G401 (cell line): ENCODE measurements at places on chromosomes 5 and 9. TPM values are rescaled to one million over a fixed set of nuclear protein-coding genes. Genes with fewer than 3 reads are reported as not detected.

GRCh38 chr5:39765366-39765765 lies 340.6 kb upstream of the DAB2 start:
- no peak for DNase-seq

- no peak for DNase-seq
These were observed 2.0 kb downstream of the ERBIN start for GRCh38 chr5:65928322-65928752.

DNA sequence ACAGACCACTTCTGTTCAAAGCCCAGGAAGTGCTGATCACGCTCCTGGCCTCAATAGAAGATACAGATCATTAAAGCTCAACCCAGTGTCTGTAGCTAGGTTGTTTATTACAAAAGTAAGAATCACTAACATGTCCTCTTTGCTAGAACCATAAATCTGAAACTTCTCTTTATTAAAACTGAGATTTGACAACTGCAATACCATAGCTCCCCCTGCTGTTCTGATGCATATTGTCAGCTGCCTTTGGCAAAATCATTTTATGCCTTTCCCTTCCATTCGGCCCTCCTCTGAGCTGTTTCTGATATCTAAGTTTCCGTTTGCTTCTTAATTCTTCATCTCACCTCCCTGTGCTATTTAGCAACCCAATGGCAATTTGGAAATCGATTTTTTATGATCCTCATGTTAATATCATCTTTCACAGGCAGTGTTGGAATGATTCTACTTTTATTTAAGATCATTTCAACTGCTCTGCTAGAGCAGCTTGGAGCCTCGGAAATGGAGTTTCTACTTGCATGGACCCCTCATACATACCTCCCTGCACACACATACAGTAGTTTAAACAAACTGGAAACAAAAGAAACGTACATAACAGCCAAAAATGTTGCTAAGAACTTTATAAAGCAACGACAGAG lies 998.8 kb downstream of the MAT2B start:
- peak; percentile 63 for DNase-seq

DNA sequence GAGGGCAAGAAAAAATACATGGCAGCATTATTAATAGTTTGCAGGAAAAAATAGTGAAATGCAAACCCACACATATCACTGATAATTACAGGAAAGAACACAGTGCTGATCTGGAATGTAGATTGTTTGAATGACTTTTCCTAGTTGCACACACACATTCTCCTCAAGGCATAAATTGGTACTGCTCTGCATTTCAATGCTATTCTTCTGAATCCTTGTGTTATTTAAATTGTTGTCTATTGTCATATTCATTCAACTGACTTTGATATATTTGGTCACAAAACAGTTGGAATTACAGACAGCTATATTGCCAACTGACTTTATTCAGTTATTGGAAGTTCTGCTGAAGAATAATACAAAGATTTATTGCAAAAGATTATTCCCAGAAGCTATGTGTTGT lies 139.5 kb downstream of the CDH10 start:
- no peak for DNase-seq

The TEK gene
- not detected in 2 replicates for total RNA-seq

The TAF11L13 gene
- not detected in 2 replicates for total RNA-seq

- DNase-seq: no peak
These were observed 102.5 kb upstream of the GABRP start for GRCh38 chr5:170681013-170681433.

DNA sequence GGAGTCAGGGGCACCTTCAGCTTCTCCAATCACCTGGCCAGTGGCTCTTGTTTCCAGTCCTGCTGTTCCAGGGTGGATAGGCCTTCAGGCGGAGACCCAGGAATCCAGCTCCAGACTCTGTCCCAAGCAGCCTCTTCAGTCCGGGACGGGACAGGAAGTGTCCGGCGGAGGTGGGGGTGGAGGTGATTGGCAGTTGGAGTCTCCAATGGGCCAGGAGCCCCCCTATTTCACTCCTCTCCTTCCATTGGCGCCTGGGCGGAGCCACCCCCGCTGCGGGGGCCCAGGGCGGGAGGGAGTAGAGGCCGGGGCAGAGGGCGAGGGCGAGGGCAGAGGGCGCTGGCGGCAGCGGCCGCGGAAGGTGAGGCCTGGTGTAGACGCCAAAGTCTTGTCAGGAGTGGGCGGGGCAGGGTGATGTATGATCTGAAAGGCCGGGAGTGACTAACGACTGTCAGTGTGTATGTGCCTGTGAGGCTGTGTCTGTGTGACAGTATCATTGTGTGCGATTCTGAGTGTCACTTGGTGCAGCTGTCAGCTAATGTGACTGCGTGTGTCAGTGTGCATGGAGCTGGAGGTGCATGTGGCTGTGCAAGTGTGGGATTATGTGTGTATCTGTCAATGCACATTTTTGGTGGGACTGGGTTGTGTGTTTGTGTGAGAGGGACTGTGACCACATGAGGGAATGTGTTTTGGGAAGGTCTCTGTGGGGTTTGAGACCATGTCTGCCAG lies at the start of gene IL11RA:
Gene IL11RA (plus strand): TSS at position 310 of the 726 bp plus-strand sequence. CDS start 3,033 bp downstream, outside the sequence.
- peak; percentile 56 for DNase-seq

DNA sequence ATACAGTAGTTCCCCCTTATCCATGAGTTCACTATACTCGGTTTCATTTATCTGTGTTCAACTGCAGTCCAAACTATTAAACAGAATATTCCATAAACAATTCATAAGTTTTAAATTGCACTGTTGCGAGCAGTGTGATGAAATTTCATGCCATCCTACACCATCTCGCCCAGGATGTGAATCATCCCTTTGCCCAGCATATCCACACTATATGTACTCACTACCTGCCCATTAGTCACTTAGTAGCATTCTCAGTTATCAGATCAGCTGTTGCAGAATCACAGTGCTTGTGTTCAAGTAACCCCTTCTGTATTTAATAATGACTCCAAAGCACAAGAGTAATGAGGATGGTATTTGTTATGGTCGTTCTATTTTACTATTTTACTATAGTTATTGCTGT lies 51.5 kb downstream of the SHOC1 start:
- no peak for DNase-seq

DNA sequence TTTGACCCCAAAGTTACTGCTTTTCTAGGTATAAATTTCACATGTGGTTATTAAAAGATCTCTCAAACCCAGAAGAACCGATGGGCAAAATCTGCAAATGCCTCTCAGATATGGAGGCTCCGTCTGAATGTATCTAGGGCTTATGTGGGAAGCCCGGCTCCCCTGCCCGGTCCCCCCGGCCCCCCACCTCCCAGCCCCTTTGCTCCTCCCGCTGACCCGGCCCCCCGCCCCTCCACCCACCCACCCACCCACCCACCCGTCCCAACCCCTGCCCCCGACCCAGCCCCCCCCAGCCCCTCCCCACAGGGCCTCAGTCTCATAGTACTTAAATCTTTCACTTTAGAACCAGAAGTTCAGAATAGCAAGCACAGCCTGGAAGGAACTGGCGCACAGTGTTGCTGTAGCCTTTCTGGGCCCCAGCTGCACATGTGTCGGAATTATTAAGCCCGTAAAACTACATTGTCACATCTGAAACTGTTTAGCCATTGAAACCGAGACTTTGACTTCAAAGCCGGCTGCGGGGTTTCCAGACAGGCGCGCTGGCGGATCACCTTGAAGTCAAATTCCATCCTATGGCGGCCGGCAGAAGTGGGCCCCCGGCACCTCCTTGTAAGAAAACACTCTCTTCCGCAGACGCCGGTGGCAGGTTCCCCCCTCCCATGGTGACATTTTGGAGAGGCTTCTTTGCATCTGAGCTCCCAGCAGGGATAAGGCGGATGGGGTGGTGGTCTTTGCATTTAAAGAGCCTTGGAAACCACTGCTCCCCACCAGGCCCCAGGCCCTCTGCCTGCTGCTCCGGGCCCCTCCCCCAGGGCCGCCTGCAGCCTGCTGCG lies 12.8 kb downstream of the NKD2 start:
- no peak for DNase-seq

The UBQLN1 gene
- total RNA-seq: 111 and 152 TPM in 2 replicates

- DNase-seq: no peak
These were observed 52.7 kb upstream of the ERCC6L2 start for GRCh38 chr9:95822583-95823431.

DNA sequence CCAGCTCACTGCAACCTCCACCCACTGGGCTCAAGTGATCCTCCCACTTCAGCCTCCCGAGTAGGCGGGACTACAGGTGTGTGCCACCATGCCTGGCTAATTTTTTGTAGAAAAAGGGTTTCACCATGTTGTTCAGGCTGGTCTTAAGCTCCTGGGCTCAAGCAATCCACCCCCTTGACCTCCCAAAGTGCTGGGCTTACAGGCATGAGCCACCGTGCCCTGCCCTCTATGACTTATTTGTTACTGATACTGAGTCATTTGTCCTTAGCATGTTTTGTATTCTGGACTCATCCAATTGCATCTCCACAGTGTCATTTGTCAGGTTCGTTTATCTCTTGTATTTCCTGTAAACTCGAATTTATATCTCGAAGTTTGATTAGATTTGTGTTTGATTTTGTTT lies 2.7 kb upstream of the ITK start:
- no peak for DNase-seq

The GABRA6 gene
- total RNA-seq: not detected in 2 replicates

The TSSK1B gene
- total RNA-seq: not detected in 2 replicates

The IFNA21 gene
- not detected in 2 replicates for total RNA-seq

The INSL6 gene
- total RNA-seq: not detected in 2 replicates

GRCh38 chr5:151448038-151448985 lies 909 bp downstream of the SLC36A1 start:
- DNase-seq: peak; percentile 73

DNA sequence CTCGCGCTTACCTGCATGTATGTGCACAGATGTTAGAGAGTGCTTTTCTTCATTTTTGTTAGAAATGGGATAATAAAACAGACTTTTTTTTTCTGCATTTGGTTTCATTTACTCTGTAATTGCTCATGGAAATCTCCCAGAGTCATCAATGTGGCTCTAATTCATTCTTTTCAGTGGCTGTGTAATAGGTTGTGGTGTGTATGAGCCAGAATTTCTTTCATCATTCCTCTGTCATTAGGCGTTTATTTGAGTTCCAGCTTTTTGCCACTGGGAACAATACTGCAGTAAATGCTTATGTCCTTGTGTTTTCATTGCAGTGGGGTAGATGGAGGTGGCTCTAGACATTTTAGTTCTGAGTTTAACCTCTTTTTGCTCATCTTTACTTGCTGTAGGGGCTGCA lies 118.9 kb downstream of the NXNL2 start:
- no peak for DNase-seq

GRCh38 chr5:40204144-40204543 lies 475.6 kb upstream of the PTGER4 start:
- no peak for DNase-seq

GRCh38 chr9:14441976-14442651 lies 128.2 kb upstream of the NFIB start:
- DNase-seq: no peak

GRCh38 chr9:77881111-77881510 lies 150.5 kb downstream of the GNAQ start:
- DNase-seq: no peak

DNA sequence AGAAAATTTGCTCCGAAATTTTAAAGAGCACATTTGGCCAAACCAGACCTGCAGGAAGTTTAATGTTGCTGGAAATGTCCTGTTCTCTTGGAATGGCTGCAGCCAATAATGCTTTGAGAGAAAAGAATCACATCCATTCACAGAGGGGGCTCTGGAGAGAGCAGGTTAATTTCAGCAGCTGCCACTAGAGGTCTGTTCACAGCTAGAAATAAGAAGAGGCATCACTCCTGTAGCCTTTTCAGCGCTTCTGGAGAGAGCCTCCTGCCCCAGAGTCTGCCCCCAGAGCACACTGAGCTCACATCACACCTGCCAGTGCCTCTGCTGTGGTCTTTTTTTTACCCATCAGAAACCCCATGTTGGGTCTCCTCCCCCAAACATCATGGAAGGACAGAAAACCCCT lies 124.8 kb upstream of the RAD23B start:
- DNase-seq: peak; percentile 23

GRCh38 chr5:100706776-100707175 lies 171.6 kb downstream of the FAM174A start:
- DNase-seq: no peak
